ENCODE measurements at places on chromosomes 16 and 17. TPM values are rescaled to one million over a fixed set of nuclear protein-coding genes. Genes with fewer than 3 reads are reported as not detected.

The ASPHD1 gene
- total RNA-seq = 2.5 TPM

GRCh38 chr17:17789410-17789809 lies 47.4 kb downstream of the SREBF1 start:
- H3K27me3 ChIP-seq = no peaks in the 10 kb centered on the region
- peaks cover 91% of the 10 kb centered on the region for H3K4me1 ChIP-seq
- no peak overlapping the region for H3K4me3 ChIP-seq
- DNase-seq = no peak
- peak overlapping the region; percentile 63 for H3K27ac ChIP-seq

GRCh38 chr16:89268987-89269735 lies 51.7 kb downstream of the ZNF778 start:
- DNase-seq = no peak
- H3K27ac ChIP-seq = no peak overlapping the region
- peaks cover 55% of the 10 kb centered on the region for H3K36me3 ChIP-seq
- no peak overlapping the region for H3K4me3 ChIP-seq
- H3K27me3 ChIP-seq = no peaks in the 10 kb centered on the region
- no peaks in the 10 kb centered on the region for H3K4me1 ChIP-seq

GRCh38 chr17:30954046-30954830 lies 16.6 kb upstream of the RNF135 start:
- no peaks in the 10 kb centered on the region for H3K27me3 ChIP-seq
- no peaks in the 10 kb centered on the region for H3K4me1 ChIP-seq
- no peak for DNase-seq
- H3K27ac ChIP-seq = no peak overlapping the region
- H3K4me3 ChIP-seq = no peak overlapping the region

DNA sequence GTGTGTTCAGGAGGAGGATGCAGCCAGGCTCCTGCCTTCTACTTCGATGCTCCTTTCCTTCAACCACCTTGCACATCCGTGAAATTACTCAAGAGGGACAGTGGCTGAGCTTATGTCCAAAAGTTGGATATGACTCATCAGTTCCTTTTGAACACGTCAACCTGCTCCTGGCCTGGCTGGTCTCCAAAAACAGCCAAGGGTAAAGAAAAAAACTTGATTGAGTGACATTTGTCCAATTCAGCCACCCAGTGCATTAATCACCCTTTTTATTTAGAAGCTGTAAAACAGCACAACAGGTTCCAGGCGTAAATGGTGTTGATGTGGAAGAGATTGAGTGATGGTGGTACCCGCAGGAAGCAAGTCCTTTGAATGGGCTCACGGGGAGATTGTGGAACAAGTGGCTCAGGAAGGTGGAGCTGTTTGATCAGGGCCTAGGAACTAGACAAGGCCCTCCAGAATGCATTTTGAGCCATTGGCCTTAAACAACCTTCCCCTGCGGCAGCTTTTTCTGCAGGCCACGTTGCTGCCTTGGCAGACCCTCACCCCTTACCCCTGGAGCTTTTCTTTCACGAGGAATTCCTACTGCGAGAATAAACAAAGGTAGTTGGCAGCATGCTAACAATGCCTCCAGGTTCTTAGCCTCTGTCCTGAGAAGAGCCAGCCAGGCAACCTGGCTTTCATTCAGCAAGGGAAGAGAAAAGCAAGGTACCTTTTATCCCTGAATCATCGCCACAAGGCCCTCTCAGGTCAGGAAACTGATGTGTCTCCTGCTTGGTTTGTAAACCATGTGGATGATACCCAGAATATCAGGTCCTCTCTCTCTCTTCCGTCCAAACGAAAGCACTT lies 173.3 kb upstream of the CACNG5 start:
- DNase-seq = peak; percentile 14
- H3K27me3 ChIP-seq = no peaks in the 10 kb centered on the region
- H3K36me3 ChIP-seq = no peaks in the 10 kb centered on the region
- H3K4me1 ChIP-seq = peaks cover 22% of the 10 kb centered on the region

Measured in A673 (cell line).